Kidney tubule cell (primary cell): ENCODE measurements at places on chromosomes 11 and 22.

- no peak for DNase-seq
These were observed 8.5 kb upstream of the PYGM start for GRCh38 chr11:64768300-64768694.

- peak; percentile 81 for DNase-seq
These were observed 62.1 kb upstream of the ARFGAP3 start for GRCh38 chr22:42919199-42919598.

DNA sequence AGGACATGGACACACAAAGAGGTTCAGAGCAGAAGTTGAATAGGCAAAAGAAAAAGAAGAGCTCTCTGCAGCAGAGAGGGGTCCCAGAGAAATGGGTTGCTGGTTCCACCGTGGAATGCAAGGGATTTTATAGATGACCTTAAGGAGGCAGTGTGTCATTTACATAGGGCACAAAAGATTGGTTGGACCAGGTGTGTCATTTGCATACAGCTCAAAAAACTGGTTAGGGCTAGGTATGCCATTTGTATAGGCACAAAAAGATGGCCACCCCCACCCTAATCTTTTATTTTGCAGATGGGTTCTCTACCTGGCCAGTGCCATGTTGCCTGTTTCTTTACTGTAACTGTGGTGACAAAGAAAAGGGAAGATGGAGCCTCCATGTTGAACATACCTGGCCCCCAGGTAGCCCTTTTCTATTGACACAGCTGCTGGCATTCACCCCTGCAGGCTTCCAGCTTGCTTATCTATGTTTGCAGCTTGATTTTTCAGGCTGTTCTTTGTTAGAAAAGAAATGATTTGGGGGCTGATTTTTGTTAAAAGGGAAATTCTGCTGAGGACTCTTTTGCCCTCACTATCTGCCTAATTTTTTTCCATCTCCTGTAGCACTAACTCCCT is 3.1 kb upstream of the CAVIN3 start:
- DNase-seq = no peak

- peak; percentile 86 for DNase-seq
These were observed 63.1 kb downstream of the RAB30 start for GRCh38 chr11:83008581-83008923.

DNA sequence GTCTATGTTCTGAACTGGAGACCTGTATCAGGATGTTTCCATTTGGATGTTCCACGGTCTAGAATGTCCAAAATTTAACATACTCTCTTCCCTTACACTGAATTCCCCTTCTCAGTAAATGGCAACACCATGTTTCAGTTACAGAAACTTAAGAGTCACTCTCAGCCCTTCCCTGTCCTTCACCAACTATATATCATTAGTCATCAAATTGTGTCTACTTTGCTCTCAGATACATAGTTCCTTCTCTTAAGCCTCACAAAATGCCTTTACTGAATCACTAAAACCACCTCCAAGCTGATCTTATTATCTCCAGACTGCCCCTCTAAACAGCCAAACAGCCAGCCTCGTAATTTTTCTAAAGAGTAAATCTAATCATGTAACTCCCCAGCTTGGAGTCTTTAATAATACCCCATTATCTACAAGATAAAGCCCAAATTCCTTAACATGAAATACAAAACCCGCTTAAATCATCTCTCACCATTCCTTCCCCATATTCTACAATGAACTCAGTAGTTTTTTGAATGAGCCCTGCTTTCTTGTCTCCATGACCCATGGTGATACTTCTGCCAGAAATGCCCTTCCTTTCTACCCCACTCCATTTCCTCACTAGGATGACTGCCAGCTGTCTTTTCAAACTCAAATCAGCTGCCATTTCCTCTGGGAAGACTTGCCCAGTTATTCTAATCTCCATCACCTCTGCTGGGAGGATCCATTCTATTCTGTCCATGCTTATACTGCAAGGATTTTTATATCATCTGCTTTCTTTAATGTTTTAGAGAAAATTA is 102.7 kb upstream of the ARHGAP42 start:
- DNase-seq = peak; percentile 19

DNA sequence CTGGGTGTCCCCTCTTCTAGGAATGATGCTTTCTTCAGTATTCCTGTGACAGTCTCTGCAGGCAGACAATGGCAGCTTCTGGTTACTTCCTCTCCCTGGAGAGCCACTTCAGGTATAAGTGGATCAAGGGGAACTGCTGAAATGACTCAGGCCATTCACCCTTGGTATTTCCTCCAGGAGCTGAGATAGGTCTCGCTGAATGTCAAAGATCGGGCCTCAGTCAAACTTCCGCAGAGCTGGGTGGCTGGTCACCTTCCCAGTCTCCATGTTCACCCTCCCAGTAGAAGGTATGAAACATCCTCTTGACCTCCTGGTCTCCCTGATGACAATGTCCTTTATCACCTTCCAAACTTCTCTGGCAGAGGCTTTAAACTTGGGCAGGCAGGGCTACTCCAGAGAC is 1.8 kb upstream of the ANKK1 start:
- no peak for DNase-seq

DNA sequence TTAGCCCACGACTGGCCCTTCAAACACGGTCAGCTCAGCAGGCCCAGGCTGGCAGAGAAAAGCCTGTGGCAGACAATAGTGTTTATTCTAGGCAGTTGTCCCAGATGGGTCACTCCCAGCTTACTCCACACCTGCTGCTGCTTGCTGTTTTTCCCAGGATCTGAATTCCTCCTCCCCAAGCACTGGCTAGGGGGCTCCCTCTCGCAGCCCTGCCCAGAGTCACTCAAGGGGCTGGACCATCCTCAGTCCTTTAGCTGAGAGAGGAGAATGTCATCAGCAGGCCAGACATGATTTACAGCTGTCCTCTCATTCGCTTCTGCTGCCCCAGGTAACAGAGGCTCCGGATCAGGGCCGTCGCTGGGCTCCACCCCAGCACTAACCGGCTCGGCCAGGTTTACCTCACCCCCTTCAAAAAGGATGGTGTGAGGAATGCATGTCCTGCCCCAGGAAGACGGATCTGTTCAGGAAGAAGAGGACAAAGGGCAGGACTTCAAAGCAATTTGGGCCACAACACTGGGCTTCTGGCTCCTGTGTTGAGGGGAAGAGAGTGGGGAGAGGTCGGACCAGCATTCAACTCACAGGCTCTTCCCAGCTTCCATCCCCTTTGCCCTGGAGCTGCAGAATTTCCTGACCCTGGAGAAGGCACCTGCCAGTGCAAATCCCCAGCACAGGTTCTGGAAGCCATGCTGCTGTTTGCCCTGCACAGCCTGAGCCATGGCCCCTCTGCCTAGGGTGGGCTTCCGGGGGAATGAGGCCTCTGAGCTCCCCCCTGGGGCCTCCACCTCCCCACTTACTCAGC is 59.7 kb upstream of the BARX2 start:
- DNase-seq = peak; percentile 9

DNA sequence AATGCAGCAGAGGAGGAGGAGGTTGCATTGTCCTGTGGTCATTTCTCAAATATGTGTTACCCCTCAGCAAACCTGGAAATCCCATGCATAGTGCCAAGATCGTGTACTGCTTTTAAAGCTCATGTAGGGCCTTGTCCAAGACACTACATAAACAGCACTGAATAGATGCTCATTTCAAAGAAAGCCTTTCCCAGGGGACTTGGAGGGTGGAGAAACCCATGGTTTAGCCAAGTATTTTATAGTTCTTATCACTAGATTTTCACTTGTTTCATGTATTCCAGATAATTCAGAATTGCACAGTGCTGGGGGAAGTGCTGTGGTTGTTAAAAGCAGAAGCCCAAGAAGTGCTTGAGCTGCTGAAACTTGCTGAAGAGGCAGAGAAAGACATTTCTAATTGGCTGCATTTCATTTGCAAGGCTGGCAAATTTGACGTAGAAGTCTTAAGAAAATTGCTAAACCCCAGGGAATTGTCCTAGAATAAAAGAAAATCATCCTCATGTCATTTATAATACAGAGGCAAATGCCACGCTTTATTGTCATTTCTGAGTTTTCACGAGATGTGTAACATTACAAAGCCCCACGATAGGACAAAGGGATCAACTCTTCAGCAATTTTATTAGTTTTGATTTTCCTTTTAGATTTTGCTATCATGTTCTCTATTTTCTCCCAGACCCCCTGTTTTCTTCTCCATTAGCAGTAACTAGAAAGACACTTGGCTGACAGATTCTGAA is 20.1 kb downstream of the CSRP3 start:
- no peak for DNase-seq

DNA sequence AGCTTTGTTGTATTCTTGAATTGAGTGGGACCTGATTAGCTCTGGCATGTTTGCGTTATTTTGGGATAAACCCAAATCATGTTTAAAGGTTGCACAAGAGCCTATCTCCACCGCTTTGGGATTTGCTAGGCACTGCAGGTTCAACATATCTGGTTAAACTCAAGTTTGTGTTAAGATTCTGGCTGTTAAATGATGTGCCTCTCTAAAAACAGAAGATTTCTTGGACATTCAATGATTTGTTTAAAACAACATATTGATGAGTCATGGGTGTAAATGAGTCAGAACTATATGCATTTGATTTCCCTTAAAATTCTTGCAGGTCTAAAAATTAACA is 67.4 kb downstream of the AMOTL1 start:
- DNase-seq = no peak

DNA sequence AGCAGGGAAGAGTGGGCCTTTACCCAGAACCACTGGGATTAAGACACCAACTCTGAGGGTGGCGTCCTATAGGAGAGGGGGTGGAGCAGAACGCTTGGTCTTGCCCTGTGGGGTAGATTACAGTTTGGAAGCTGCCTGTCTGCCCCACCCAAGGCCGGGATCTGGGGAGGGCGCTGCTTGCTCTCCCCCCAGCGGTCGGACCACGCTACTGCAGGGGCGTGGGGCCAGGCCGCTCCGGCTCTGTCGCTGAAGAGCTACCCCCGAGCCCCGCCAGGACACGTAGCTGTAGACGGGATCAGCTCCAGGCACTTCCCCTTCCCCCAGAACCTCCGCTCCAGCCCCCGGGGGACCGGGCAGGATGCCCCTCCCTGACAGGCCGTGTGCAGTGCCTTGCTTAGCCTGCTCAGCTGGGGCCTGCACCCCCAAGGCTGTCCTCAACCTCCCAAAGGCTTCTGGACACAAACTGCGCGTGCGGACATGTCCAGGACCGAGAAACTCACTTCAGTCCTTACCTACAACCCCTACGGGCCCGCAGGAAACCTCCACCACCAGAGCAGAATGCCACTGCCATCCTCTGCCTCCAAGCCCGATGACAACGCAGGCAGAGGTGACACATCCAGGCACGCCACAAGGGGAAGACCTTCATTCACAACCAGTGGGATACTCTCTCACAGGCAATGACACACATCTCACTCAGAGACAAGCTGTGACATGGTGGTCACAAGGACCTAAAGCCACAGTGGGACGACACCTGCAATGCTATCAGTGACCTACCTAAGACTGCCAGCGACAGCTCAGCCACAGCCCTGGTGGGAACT is 3.6 kb downstream of the AHNAK start:
- DNase-seq = peak; percentile 90

DNA sequence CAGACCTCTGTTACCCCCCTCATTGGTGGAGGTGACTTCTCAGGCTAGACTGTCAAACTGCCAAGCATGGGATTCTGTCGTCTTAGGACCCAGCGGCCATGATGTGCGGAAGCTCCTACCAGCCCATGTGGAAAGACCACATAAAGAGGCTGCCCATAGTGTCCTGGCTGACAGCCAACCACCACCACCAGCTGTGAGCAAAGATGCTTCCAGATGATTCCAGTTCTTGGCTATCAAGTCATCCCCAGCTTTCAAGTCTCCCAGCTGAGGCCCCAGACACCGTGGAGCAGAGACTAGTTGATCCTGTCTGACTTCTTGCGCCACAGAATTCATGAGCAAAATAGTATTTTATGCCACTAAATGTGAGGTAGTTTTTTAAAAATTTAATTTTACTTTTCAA is 32.9 kb downstream of the SCUBE1 start:
- DNase-seq = no peak

DNA sequence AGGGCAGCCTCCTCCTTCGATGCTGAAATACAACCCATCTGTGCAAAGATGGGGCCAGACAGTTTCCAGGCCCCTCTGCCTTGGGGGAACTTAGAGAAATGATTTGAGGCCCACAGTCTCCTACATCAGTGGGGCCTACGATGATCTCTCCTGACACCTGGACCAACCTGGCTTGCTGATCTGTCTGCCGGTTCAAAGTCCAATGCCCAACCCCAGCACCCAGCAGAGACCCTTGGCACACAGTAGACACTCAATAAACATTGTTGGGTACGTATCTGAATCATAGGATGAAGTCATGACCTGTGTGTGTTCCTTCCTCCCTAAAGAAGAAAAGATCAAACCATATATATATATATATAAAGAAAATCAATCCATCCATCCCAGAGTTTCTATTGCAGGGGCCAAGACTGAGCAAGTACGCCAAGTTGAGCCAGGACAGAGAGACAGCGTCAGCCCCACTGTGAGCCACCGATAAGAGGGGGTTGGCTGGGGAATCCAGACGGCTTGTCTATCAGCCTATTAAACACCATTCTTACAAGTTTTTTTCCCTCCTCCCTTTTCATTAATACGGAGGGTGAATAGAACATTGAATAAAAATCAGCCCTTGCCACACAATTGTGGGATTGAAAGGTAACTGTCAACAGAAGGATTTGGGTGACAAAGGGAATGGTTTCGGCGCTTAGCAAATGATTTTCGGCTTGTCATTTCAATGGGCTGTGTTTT is 244.1 kb downstream of the MN1 start:
- DNase-seq = no peak

DNA sequence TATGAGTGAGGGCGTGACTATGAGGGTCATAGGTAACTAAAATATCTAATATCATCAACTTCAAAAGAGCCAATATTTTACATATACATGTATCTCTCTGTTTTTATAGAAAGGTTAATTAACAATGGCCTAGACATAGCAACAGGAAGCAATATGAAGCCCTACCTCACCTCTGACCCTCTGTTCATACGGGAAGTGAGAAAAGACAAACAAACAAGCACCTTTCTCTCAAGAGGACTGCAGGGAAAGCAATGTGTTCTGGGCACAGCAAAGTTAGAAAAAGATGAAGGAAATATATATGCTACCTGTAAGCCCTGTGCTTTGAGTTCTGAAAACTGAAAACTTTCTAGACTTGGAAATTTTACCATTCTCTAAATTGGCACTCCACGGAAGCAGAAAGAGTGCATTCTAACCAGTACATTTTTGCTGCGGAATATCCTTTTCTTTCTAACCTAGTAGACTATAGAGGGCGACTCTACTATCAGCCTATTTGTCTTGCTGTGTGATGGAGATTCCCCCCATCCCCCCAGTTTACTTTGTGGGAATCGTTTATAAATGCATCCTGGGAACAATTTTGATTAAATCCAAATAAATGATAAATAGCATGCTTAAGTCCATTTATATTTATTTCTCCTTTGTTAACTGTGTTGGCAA is 830.4 kb upstream of the FAT3 start:
- DNase-seq = no peak

DNA sequence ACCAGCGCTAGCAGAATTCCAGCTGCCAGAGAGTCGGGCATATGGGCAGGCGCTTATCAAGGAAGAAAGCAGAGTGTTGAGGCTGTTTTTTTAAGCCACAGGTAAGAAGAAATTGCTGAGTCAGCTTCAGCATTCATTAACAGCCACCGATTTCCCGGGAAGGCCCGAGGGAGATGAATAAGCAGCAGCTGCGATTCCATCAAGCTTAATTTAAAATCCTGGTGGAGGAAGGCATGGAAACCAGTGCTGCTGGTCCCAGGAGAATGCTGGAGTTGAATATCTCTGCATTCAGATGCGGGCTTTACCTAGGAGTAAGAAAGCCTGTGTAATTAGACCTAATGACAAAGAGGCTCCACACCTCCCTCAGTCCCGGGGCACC is 168.8 kb downstream of the BRD1 start:
- DNase-seq = peak; percentile 10

GRCh38 chr11:66325263-66325671 is 8.4 kb upstream of the CD248 start:
- DNase-seq = no peak

- DNase-seq = no peak
These were observed 16.4 kb downstream of the STX3 start for GRCh38 chr11:59771605-59772004.

- DNase-seq = no peak
These were observed 21.8 kb downstream of the MS4A4E start for GRCh38 chr11:60221181-60221580.
